Ascending aorta (tissue), 2 donors: ENCODE measurements at places on chromosomes 1 and 21.

DNA sequence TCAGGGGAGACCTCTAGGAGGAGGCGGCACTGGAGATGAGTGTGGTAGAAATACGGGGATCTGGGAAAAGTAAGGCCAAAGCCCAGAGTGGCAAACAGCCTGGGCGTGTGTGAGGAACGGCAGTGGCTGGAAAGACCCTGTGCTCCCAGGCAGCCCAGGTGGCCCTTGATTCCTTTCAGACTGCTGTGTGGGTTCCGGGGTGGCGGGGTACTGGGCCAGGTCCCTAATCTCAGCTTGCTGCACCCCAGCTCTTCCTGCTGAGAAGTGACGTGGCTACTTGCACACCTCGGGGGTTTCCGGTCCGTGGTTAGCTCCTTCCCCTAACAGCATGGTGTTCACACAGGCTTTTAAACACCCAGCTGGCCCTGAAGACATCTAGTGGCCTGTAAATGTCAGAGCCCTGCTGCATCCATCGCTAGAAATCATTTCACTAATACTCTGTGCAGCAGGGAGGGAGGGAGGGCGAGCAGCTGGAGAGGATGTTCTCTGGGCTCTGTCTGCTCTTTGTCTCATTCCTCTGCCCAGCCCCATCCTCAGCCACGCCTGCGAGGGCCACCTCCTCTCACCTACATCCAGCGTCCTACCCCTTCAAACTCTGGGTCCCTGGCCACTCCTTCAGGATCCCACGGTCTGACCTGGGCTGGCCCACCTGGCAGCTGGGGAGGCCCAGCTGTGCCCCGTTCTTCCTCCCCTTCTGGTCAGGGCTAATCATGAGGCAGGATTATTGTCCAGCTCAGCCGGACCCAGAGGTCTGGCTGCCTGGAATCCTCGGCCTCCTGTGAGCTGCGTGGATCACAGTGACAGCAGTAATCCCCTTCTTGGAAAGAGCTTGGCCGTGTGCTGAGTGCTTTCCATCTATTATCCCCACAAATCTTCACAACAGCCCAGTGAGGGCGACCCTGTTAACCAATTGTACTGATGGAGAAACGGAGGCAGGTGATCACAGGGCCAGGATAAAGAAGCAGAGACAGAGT, 7.2 kb downstream of the ZDHHC18 start:
- no peak overlapping the region for H3K4me3 ChIP-seq
- no peaks in the 10 kb centered on the region for H3K4me1 ChIP-seq
- no peak overlapping the region for H3K27ac ChIP-seq
- no peaks in the 10 kb centered on the region for H3K27me3 ChIP-seq
- peaks cover 47% of the 10 kb centered on the region for H3K36me3 ChIP-seq

GRCh38 chr1:178643831-178644230, 81.2 kb upstream of the RALGPS2 start:
- H3K36me3 ChIP-seq = no peaks in the 10 kb centered on the region
- no peaks in the 10 kb centered on the region for H3K27me3 ChIP-seq
- no peak overlapping the region for H3K4me3 ChIP-seq
- no peak for DNase-seq
- no peaks in the 10 kb centered on the region for H3K4me1 ChIP-seq

- H3K4me1 ChIP-seq = peaks cover 29% of the 10 kb centered on the region
- H3K27ac ChIP-seq = peak overlapping the region; percentile 79
- no peaks in the 10 kb centered on the region for H3K36me3 ChIP-seq
- H3K27me3 ChIP-seq = no peaks in the 10 kb centered on the region
- peak overlapping the region; percentile 9 for H3K4me3 ChIP-seq
- peak; percentile 51 for DNase-seq
Measured at GRCh38 chr1:94094469-94095111, 26.4 kb downstream of the ABCA4 start.

DNA sequence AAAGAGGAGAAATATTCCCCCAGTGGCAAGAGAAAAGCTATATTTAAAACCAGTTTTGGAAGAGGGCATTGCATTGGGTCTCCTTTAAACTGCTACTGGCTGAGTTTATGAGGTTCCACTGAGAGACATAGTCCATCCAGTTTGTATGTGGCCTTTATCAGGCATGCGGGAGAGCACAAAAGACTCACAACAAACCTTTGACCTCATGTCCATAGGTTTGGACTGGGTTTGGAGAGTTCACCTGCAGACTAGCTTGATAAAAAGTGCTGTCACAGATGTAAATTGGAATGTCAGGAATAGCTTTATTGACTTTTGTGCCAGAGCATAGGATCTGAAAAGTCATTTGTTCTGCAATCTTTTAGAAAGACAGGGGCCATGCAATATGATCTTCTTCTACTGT, 131.0 kb upstream of the NRIP1 start:
- no peaks in the 10 kb centered on the region for H3K4me1 ChIP-seq
- no peak for DNase-seq
- no peaks in the 10 kb centered on the region for H3K36me3 ChIP-seq
- no peaks in the 10 kb centered on the region for H3K27me3 ChIP-seq
- H3K27ac ChIP-seq = no peak overlapping the region
- no peak overlapping the region for H3K4me3 ChIP-seq
